Psoas muscle (tissue), 8 donors: ENCODE measurements at places on chromosomes 5 and 9. TPM values are rescaled to one million over a fixed set of nuclear protein-coding genes. Genes with fewer than 3 reads are reported as not detected.

The SLC1A1 gene
- total RNA-seq: 0.64 TPM

GRCh38 chr5:103569313-103570060 is 6.9 kb upstream of the NUDT12 start:
- H3K4me3 ChIP-seq: no peak overlapping the region
- H3K27ac ChIP-seq: no peak overlapping the region
- H3K4me1 ChIP-seq: no peaks in the 10 kb centered on the region
- H3K36me3 ChIP-seq: no peaks in the 10 kb centered on the region
- H3K27me3 ChIP-seq: no peaks in the 10 kb centered on the region

The NMUR2 gene
- not detected for total RNA-seq

- no peak overlapping the region for H3K4me3 ChIP-seq
- no peak for DNase-seq
- H3K27me3 ChIP-seq: no peaks in the 10 kb centered on the region
- H3K27ac ChIP-seq: no peak overlapping the region
- no peaks in the 10 kb centered on the region for H3K36me3 ChIP-seq
Observed at GRCh38 chr5:61582887-61583286, 250.8 kb downstream of the ZSWIM6 start.

GRCh38 chr9:114779352-114779845 is 26.4 kb downstream of the TNFSF15 start:
- H3K36me3 ChIP-seq: no peaks in the 10 kb centered on the region
- no peaks in the 10 kb centered on the region for H3K4me1 ChIP-seq
- DNase-seq: peak; percentile 51
- no peaks in the 10 kb centered on the region for H3K27me3 ChIP-seq
- H3K4me3 ChIP-seq: no peak overlapping the region

The HAPLN1 gene
- total RNA-seq: not detected

GRCh38 chr5:144972317-144972716 is 801.6 kb downstream of the KCTD16 start:
- no peak overlapping the region for H3K4me3 ChIP-seq
- DNase-seq: no peak
- H3K4me1 ChIP-seq: no peaks in the 10 kb centered on the region

DNA sequence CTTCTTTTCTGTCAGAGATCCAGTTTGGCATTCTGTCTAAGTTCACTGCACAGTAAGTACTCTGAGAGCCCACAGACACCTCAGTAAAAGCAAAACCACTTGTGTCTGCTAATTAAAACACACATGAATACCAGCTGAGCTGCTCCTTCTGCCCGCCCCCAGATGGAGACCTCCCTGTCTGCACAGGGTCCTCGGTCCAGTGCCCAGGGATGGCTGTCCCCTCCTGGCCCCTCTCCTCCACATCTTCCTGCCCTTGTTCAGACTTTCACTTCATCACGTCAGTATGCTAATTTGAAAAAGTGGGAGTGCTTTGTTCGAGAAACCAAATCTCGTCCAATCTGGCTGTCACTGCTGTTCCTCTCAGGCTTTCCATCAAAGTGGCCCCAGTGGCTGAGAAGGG is 43.5 kb downstream of the LIX1 start:
- H3K27ac ChIP-seq: no peak overlapping the region
- H3K4me1 ChIP-seq: no peaks in the 10 kb centered on the region
- no peak for DNase-seq
- H3K36me3 ChIP-seq: no peaks in the 10 kb centered on the region
- no peak overlapping the region for H3K4me3 ChIP-seq

DNA sequence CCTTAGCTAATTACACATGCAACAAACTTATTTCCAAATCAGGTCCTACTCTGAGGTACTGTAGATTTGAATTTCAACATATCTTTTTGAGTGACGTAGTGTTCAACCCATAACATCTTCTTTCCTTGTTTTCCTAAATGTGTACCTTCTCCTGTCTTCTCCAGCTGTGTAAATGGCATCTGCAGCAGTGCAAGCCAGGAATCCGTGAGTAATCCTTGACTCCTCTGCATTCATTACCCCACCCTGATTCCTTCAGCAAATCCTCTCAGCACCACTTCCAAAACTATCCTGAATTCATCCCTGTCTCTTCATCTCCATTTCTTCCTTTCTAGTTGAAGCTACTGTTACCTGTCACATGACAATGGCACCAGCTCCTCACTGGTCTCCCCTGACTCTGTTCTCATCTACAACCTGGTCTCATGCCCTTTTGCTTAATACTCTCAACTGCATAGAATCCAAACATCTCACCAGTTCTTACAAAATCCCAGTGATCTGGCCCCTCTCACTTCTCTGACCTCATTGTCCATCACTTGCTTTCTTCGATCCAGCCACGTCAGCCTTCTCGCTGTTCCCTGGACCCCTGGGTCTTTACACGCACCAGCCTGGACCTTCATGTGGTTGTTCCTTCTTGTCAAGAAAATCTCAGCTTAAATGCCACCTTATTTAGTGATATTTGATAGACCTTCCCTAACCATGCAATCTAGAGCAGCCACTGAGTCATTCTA is 14.6 kb upstream of the TRAF1 start:
- H3K36me3 ChIP-seq: no peaks in the 10 kb centered on the region
- no peak overlapping the region for H3K27ac ChIP-seq
- H3K4me1 ChIP-seq: peaks cover 16% of the 10 kb centered on the region

- H3K36me3 ChIP-seq: no peaks in the 10 kb centered on the region
- DNase-seq: no peak
- H3K27me3 ChIP-seq: peaks cover 7% of the 10 kb centered on the region
- H3K4me1 ChIP-seq: peaks cover 13% of the 10 kb centered on the region
- no peak overlapping the region for H3K27ac ChIP-seq
- peak overlapping the region; percentile 75 for H3K4me3 ChIP-seq
Observed at GRCh38 chr9:74499770-74500583, 2.8 kb downstream of the RORB start.

GRCh38 chr9:35380619-35381018 is 109.3 kb upstream of the RUSC2 start:
- no peak overlapping the region for H3K27ac ChIP-seq
- no peaks in the 10 kb centered on the region for H3K27me3 ChIP-seq
- H3K4me1 ChIP-seq: peaks cover 1% of the 10 kb centered on the region
- peaks cover 72% of the 10 kb centered on the region for H3K36me3 ChIP-seq
- no peak for DNase-seq

DNA sequence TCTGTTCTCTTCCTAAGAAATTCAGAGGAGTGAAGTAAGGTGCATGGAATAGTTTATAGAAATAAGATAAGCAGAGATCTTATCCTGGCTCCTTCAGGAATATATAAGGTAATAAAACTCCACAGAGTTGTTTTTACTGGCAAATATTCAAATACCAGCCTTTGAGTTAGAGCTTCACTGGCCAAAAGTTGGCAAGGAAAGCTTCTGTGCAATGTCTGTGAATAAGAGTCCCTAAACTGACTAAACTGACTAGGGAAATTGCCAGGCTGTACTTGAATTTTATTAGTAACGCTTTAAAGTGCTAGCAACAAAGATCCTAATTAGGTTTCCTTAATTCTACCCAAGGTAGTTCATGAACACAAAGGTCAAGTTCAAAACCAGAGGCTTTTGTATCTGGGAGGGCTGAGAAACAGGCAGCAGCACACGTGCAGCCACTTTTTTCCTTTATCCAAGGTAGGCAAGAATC is 131.1 kb upstream of the MPDZ start:
- H3K4me3 ChIP-seq: no peak overlapping the region
- DNase-seq: no peak
- no peaks in the 10 kb centered on the region for H3K27me3 ChIP-seq
- no peak overlapping the region for H3K27ac ChIP-seq

DNA sequence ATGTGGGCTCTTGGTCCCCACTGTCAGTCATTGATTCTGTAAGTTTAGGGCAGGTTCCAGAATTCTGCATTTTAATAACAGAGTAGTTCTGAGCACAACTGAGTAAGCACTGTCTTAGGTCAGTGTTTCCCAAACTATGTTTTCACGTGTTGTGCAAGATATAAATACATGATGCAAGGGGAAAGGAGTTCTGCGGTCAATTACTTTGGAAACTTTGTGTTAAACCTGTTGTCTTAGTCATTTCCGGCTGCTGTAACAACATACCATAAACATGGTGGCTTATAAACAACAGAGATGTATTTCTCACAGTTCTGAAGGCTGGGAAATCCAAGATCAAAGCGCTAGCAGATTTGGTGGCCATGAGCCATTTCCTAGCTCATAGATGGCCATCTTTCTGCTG is 69.8 kb downstream of the EQTN start:
- DNase-seq: no peak
- no peak overlapping the region for H3K27ac ChIP-seq
- H3K27me3 ChIP-seq: no peaks in the 10 kb centered on the region
- H3K4me3 ChIP-seq: no peak overlapping the region
- H3K36me3 ChIP-seq: no peaks in the 10 kb centered on the region
- no peaks in the 10 kb centered on the region for H3K4me1 ChIP-seq

The C1QTNF3 gene
- 1.6 TPM for total RNA-seq

- DNase-seq: no peak
- no peaks in the 10 kb centered on the region for H3K27me3 ChIP-seq
- H3K36me3 ChIP-seq: no peaks in the 10 kb centered on the region
- no peak overlapping the region for H3K4me3 ChIP-seq
- peaks cover 10% of the 10 kb centered on the region for H3K4me1 ChIP-seq
Observed at GRCh38 chr9:79603222-79603920, 31.6 kb downstream of the TLE4 start.

The GABRA1 gene
- not detected for total RNA-seq

DNA sequence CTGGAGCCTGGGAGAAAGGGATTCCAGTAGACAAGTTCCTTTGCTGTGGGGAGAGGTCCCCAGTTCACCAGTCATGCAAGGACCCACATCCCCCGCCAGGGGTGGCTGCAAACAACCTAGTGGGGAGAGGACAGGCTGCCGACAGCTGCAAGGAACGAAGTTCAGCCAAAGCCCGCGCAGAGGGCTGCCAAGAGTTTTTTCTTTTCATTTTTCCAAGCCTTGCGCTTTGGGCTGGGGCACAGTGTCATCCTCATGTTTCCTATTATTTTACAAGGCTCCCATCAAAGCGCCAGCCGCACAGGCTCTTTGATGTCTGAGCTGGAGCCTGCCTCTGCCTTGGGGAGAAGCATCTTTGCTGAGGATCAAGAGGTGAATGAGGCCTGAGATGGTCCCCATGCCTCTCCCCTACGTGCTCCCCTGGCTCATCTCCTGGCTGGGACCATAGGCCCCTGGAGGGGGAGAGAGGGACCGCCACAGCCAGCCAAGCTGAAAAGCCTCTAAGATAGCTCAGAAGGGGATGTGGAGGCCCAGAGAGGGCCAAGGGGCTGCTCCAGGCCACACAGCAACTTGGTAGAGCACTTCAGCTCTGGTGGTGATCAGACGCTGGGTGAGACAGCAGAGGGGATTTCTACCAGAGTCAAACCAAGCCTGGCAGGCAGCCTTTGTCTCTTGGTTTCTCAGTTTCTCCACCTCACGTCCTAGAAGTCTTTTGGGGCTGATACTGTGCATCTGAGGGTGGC is 50.4 kb upstream of the SYNPO start:
- no peaks in the 10 kb centered on the region for H3K36me3 ChIP-seq
- H3K27me3 ChIP-seq: no peaks in the 10 kb centered on the region

- no peak overlapping the region for H3K27ac ChIP-seq
- H3K27me3 ChIP-seq: no peaks in the 10 kb centered on the region
- DNase-seq: no peak
- H3K4me3 ChIP-seq: no peak overlapping the region
Observed at GRCh38 chr9:123960366-123960765, 30.4 kb upstream of the DENND1A start.
